Left ventricle myocardium superior (tissue), 1 donor: ENCODE measurements at places on chromosomes 4 and X. TPM values are rescaled to one million over a fixed set of nuclear protein-coding genes. Genes with fewer than 3 reads are reported as not detected.

The TAF9B gene
- 19.1 TPM for total RNA-seq

The CLDN22 gene
- total RNA-seq: not detected

- DNase-seq: no peak
These were observed 21.0 kb upstream of the FMR1 start for GRCh38 chrX:147890756-147891155.

GRCh38 chrX:15681433-15681832 is 16.8 kb upstream of the CLTRN start:
- DNase-seq: no peak

GRCh38 chr4:87476934-87477333 is 52.2 kb downstream of the SPARCL1 start:
- no peak for DNase-seq
